ENCODE measurements at places on chromosomes 4 and X.

- no peak for DNase-seq
These were observed 88.8 kb upstream of the FAM9B start for GRCh38 chrX:9122519-9123245.

DNA sequence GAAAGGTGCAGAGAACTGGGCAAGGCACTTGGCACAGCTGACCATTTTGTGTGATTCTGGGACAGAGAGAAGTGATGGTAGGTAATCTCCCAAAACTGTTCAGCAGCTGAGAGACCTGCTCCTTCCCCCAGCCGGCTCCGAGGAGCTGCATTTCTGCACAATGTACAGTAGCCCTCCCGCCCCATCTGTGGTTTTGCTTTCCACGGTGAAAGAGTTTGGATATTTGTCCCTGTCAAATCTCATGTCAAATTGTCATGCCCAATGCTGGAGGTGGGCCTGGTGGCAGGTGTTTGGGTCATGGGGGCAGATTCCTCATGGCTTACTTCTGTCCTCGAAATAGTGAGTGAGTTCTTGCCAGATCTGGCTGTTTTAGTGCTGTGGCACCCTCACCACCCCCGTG, 90.5 kb upstream of the CD99 start:
- no peak for DNase-seq

DNA sequence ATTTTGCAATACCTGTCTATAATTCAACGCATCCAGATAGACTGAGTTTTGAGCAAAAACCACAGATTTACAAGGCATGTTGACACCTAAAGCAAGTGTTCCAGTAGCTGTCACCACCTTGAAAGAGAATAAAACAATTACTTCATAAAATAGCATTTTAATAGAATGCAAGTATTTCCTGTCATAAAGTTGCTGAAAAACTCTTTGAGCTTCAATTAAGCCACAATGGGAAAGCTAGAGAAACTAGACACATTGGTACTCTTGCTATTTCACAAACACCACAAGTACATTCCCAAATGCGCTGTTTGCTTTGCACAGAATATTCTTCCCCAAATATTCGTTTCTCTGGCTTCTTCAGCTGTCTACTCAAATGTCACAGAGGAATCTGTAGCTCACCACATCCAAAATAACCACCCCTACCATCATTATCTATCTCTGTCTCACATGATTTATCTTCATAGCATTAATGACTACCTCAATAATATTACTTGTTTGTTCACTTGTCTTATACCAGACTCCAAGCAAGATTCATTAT, 70.3 kb downstream of the DDX60 start:
- DNase-seq, result no peak

- DNase-seq, result no peak
These were observed 3.0 kb downstream of the GPR174 start for GRCh38 chrX:79147477-79147876.

Data from GM10248 (cell line).